ENCODE measurements at places on chromosomes 4 and X.

DNA sequence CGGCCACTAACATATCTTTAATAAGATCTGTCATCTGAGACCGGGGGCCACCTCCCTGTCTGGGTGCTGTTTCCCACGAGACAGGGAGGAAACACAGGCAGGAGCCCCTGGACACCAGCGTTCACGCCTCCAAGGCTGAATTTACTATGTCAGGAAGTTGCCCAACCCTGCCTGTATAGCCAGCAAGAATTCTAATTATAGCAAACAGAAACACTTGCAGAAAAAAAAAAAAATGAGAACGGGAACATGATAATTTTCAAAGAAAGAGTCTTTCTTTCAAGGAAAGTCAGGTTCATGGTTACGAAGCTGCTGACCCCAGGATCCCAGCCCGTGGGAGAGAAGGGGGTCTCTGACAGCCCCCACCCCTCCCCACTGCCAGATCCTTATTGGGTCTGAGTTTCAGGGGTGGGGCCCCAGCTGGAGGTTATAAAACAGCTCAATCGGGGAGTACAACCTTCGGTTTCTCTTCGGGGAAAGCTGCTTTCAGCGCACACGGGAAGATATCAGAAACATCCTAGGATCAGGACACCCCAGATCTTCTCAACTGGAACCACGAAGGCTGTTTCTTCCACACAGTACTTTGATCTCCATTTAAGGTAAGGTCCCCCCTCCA lies at the start of gene IL3RA:
Gene IL3RA (plus strand): TSS at position 455 of the 613 bp plus-strand sequence. CDS start 4,981 bp downstream, outside the sequence.
- peak; percentile 59 for DNase-seq

DNA sequence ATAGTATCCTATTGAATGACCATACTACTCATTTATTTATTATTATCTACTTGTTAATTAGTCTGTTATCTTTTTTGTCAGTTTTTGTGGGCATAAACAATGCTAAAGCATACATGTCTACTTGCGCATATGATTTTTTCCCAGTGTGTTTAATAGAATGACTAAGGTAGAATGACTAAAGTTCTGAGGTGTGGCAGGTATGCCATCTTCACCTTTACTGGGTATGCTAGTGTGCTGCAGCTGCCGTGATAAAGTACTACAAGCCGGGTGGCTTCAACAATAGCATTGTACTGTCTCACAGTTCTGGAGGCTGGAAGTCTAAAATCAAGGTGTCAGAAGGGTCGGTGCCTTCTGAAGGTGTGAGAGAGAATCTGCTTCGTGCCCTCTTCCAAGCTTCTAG lies 19.2 kb downstream of the CD38 start:
- DNase-seq, result no peak

DNA sequence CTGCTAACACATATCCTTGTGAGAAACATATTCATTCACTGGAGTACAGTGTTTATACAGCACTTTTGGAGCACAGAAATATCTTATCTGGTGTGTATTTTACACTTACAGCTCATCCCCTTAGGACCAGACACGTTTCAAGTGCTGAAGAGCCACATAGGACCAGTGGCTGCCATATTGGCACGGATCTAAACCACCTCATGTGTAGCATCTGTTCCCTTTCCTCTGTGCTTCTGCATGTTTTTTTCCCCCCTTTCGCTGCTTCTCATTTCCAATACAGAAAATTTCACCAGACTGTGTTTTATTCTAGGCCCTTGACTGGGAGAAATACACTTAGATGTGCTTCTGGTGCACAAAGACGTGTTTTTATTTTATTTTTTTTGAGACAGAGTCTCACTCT lies 69.7 kb upstream of the RBMX start:
- DNase-seq, result no peak

DNA sequence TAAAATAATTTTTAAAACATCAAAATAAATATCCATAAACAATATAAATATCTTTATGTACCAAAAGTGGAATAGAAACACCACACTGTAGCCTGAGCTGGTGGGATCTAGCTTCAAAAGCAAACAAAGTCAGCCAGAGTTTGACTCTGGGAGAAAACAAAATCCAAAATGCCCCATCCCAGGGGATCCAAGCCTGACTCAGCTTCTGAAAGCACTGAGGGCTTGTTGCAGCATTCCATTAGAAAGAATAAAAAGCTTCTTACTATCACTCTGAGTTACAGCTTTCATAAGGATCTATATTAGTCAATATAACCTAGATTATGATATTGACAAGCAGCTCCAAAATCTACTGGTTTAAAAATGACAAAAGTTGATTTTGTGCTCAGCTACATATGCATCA lies 149.7 kb upstream of the ANKRD50 start:
- DNase-seq, result no peak

DNA sequence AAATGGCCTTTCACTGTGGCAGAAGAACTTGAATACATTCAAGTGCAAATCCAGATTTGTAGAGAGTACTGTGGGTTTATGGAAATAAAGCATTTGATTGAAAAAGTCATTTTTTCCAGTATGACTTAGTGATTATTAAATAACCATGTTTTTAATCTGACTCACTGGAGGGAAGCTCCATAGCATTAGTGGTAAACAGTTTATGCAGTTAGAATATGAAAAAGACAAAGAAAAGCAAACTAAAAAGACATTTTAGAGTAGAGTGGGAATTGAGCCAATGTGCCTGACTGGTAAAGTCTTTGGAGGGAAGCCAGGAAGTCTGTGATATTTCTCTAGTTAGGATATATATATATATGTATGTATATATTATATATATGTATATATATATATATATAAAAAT lies 53.4 kb downstream of the FAT4 start:
- peak; percentile 55 for DNase-seq

DNA sequence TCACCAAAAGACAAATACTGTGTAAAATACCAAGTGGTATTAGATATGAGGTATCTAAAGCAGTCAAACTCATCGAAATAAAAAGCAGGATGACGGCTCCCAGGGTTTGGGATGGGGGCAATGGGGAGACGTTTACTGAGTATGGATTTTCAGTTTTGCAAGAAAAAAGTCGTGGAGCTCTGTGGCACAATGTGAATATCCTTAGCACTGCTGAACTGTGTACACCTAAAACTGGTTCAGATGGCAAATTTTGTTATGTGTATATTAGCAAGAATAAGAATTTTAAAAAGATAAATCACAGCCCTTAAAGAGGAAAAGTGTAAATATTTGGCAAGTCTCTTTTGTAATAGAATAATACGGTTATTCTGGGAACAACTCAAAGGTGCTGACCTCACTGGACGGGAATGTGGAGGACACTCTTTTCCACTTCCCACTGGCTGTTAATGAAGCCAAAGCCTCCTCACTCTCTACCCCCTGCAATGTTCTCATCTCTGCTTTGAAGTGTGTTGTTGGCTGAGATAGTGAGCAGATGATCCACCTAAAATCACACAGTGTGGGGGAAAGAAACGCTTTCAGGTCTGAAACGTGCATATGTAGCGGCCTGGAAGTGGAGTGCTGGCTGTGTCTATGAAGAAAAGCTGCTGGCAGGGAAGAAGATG lies 49.2 kb downstream of the SEL1L3 start:
- DNase-seq, result peak; percentile 95

GRCh38 chrX:49072712-49073095 lies 1.1 kb downstream of the PRAF2 start:
- peak; percentile 6 for DNase-seq

DNA sequence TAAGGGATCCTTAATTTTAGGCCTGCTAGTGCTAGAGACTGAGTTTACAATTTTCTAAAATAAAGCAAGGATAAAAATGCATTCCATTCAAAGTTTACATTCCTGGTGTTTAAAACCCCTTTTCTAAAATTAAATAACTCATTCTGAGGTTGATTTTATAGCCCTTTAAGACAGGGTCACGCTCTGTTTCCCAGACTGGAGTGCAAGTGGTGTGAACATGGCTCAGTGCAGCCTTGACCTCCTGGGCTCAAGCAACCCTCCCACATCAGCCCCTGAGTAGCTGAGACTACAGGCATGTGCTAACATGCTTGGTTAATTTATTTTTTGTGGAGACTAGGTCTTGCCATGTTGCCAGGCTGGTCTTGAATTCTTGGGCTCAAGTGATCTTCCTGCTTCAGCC lies 6.8 kb upstream of the CDKL2 start:
- DNase-seq, result peak; percentile 88

DNA sequence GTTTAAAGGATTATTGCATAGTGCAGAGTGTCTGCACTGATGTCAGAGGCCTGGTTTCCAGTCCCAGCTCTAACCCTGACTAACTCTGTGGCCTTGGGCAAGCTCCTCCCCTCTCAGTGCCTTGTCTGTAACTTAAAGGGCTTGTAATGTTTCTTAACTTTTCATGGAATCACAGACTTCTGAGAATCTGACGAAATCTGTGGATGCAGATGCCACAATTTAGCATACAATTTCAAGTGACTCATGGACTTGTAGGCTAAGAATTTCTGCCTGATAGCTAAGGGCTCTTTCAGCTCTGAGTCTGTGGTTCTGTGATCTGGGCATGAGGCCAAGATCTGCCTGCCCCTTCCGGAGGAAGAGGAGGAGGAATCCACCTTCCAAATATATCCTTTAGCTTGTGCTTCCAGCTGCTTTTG lies 236.9 kb downstream of the AR start:
- DNase-seq, result peak; percentile 98

- peak; percentile 95 for DNase-seq
Observed at GRCh38 chr4:169968999-169969398, 57.2 kb downstream of the MFAP3L start.

- no peak for DNase-seq
Observed at GRCh38 chr4:114251020-114251419, 271.6 kb upstream of the ARSJ start.

GRCh38 chr4:52028970-52029369 lies 8.8 kb upstream of the LRRC66 start:
- peak; percentile 87 for DNase-seq

DNA sequence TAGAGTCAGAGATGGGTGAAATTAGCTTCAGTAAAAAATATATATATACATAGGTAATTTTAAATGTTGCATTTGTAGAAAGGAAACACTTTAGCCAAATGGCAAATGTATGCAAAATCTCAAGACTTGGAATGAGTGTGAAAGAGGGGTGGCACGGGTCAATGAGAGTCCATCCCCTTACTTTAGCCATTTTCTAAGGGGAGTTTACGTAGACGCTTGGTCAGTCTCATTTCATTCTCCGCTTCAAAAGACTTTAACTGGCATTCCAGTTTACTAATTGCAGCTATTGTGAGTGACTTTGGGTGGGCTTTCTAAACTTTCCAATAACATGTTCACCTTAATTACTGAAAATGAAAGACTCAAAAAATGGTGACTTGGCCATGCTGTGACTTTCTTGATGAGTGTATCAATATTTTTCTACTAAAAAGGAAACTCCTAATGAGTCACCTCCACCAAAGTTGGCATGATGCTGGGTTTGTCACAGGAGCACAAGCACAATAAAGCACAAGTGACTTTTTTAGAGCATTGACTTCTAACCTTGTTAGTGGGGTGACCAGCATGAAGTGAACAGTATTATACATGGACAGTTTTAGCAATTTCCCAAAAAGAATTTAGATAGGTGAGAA lies 356.0 kb upstream of the RASGEF1B start:
- no peak for DNase-seq

DNA sequence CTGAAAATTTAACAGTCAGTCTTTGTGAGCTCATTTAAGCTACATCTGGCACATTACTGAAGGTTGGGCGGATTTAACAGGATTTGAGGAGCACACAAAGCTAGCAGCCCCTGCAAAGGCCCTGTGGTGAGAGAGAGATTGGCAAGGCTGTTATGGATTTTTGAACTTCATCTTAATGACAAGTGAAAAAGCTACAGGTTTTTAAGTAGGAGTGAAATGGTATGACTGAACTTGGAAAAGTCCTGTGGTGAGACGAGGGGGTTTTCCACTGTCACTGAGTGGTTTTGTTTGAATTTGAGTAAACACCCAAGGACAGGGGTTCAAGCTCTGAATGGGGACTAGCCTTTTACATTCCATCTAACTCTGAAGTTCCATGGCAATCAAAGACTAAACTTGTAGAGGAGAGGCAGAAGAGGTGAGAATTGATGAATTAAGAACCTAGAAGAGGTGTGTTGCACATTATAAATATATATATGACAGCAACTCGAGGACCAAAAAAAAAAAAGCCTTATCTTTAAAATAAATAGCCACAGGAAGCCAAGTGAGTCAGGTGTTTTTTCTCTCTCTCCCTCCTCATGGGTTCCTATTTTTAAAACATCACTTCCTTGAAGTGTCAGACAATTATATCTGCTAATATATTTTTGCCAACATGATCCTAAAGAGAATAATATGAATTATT lies 47.8 kb upstream of the CLNK start:
- no peak for DNase-seq

DNA sequence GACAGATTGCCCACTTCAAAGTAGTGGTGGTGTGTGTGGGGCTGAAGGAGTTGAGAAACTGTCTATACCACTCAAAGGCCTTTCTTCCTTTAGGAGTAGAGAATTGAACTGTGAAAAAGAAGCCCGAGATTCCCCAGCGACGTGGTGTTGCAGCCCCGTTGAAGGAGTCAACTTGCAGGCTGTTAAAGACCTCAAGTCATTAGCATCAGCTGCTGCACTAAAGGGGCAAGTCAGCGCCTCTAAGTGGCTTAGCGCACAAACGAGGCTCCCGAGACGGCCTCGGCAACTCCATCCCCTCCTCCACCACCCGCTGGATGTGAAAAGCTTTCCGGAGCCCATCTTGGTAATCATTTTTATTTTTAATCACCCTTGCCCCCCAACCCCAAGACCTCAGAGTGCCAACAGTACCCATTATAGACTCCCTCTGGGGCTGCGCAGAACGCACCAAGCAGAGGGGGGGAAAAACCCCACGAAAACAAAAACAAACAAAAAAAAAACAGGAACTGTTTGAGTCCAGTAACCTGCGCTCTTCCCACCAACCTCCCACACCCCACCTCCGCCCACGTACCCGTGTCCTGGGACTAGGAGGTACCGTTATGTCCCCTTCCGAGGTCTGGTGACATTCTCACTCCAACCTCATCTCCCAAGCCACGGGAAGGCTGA lies 913 bp upstream of the PRDM8 start:
- no peak for DNase-seq

DNA sequence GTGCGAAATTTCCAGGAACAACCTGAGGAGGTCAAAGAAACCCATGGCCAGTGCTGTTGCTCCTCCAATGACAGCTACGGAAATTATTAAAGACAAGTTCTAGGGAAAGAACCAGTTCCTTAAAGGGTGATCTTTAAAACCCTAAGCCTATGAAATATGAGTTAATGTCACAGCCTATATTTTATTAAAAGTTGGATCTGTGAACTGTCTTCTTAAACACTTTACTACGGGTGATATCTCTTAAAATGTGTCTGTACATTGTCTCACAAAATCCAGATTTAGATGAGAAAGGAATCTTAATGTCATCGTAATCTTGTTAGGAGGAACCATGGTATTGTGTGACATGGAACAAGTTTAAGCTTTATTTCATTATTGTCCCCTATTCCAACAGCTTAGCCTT lies 46.3 kb upstream of the VCX3B start:
- DNase-seq, result no peak

- DNase-seq, result peak; percentile 58
Observed at GRCh38 chrX:19658030-19658429, 142.7 kb upstream of the MAP3K15 start.

GRCh38 chr4:25881193-25881592 lies 18.4 kb upstream of the SEL1L3 start:
- no peak for DNase-seq

All from EH (cell line).